Stimulated activated CD8-positive, alpha-beta memory T cell treated with anti-CD3 and anti-CD28 coated beads, Interleukin-7, amount 100 ng/mL, for 48 hours (primary cell): ENCODE measurements at places on chromosomes 1 and 21.

DNA sequence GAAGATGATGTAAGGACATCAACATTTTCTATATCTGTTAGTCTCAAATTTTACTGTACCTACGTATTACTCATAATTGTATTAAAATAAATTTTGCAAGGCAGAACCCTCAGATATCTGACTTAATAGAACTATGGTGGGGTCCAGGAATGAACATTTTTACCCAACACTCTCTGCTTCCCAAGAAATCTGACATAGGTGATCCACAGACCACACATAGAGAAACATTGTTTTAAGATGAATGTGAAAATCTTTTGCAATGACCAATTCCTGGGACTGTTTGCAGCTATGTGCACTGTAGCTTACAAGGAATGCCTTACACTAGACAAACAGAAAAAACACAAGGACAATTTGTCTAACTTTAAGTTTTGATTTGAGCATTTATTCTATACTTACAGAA is 645.6 kb upstream of the ADGRL2 start:
- DNase-seq = no peak

GRCh38 chr1:45403298-45403697 is 63.1 kb upstream of the MUTYH start:
- DNase-seq = no peak

DNA sequence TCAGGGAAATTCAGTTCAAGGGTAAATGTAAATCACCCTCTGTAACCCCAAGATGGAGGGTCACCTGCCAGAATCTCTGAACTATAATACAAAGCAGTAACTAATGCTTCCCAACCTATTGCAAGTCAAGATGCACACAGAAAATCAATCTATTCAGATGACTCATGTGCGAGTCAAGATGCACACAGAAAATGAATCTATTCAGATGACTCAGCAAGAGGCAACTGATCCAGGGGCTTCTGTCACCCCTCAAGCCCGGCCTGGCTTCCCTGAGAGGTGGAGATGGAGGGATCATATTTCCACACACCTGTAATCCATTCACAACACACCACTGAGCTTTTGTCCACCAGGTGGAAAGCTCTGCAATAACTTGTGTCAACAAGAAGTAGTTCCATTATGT is 17.4 kb upstream of the HIVEP3 start:
- DNase-seq = no peak

GRCh38 chr1:227559926-227560325 is 3.4 kb upstream of the ZNF678 start:
- DNase-seq = no peak

GRCh38 chr1:9253004-9253403 is 18.4 kb downstream of the H6PD start:
- no peak for DNase-seq

DNA sequence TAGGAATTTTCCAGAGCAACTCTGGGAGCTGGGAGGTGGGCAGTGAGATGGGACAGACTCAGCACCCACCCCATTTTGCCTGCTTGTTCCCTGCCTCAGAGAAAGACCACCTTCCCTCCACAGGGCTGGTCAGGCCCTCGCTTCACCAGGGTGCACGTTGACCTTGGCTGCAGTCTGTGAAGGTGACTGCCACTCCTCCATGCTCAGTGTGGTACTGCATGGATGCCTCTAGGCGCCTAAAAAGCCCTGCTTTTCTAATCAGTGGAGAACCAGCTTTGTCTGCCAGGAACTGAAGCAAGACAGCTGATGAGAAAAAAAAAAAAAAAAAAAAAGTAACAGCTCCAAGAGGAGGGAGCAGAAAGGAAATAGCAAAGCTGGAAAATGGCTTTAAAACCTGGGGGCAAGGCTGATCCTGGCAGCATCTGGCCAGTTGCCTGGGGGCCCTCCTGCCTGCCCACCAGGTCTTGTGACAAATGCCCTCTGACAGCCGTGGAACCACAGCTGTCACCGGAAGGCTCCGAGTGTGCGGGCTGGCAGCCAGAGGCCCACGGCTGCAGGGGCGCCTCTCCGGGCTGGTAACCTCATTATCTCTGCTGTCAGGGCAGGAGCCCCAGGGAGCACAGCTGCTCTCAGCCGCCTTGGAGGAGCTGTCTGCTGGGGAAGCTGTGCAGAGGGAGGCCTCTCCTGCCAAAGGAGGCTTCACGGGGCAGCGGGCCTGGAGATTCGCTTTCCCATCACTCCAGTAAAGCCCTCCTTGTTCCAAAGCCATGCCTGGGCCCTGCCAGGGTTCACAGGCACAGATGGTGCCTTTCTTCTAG is 13.7 kb downstream of the KIAA1614 start:
- DNase-seq = peak; percentile 2

GRCh38 chr1:116323491-116323890 is 49.6 kb upstream of the ATP1A1 start:
- no peak for DNase-seq

GRCh38 chr21:32682696-32683474 is 44.9 kb downstream of the SYNJ1 start:
- no peak for DNase-seq

DNA sequence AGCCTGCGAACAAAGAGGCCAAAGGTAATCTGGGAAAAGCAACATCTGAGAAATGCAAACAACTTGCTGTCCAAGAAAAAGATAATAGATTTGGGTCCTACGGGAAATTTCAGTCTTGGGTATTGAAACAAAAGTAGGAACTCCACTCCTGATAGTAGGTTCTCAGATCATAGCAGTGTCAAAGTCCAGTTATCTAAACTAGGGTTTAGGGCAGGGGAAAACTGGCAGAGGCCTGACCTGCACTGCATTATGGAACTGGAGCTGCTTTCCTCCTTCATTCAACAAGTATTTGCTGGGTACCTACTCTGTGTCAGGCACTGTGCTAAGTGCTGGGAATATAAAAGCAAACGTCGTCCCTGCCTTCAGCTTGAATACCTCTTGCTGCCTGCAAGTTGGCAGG is 60.7 kb upstream of the NGF start:
- no peak for DNase-seq

GRCh38 chr1:81183051-81183450 is 617.7 kb upstream of the ADGRL2 start:
- no peak for DNase-seq

DNA sequence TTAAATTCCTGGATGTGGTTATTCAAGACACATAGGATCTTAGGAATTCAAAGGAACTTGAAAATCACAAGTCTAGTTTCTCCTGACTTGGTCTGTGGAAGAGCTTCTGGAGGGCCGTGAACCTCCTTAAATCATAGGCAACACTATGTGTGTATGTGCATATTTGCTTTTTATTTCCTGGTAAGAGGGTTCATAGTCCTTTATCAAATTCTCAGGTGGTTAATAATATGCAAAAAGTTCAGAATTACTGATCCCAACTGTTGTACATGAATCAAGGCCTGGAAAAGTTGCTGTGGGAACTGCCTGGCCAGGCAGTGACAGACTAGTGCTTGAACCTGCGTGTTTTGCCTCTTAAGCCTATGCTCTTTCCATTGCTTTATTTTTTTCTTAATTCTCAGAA is 12.9 kb downstream of the MTR start:
- no peak for DNase-seq

- no peak for DNase-seq
Observed at GRCh38 chr1:25811384-25812082, 8.2 kb upstream of the MTFR1L start.

GRCh38 chr1:94240822-94241221 is 3.4 kb upstream of the ARHGAP29 start:
- no peak for DNase-seq

DNA sequence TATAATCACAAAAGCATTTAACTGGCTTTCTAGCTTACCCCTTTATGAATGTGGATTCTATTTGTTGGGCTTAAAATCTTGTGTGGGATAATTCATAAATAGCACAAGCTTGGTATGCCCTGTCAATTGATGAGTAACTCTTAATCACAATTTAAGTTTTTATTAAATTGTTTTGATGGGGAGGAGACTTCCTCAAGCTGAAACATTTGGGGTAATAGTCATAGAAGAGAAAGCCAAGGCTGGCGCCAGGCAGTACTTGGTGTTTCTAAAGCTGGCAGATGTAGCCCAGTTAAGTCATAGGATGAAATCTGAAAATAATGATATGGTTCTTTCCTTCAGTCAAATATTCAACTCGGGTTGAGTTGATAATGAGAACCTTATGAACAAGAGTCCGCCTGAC is 167.2 kb downstream of the FMN2 start:
- DNase-seq = no peak

DNA sequence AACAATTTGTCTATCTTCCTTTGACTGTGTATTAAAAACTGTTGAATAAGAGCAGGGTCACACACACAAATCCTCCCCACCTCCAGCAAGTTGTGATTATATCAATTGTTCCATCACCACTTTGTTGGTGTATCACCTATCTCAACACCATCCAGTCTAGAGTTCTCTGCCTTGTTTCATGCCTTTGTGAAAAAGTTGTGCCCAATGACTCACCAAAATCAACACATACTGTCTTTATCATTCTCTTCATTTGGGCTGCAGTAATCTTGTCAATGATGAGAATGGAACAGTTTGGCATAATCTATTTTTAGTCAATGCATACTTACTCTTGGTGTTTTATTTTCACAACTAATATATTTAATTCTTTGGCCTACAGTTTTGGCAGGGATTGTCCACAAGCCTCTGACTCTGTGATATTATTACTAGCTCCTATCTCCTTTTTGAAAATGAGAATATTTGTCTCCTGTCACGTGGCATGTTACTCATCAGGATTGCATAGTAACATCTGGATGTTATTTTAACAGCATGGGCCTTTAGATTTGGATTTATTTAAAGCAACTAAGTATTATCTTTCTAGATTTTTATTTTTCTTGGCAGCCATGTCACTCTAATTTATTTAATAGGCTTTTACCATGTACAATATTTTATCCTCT is 5.1 kb downstream of the C1orf87 start:
- no peak for DNase-seq

DNA sequence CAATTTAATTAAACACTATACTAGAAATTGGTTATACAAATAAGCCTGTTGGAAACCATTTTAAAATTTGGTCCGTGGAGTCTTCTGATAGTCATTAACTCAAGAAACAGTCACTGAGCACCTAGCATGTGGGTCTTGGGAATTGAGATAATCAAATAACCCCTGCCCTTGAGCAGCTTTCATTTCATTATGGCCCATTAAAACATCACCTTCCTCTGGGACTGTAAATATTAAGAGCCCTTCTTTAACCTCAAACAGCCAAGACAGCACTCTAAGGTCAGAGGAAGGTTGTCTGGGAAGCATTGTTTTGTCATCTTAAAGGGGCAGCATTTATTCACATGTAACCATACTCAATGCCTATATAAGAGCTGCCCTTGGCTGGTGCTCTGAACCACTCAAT is 610.3 kb upstream of the USP24 start:
- no peak for DNase-seq
